ENCODE measurements at places on chromosomes 4 and X.

GRCh38 chrX:44392767-44393166 is 49.3 kb upstream of the EFHC2 start:
- DNase-seq, result no peak

- no peak for DNase-seq
These were observed 956.7 kb downstream of the GLUD2 start for GRCh38 chrX:122004127-122004526.

GRCh38 chr4:114312338-114312737 is 286.3 kb upstream of the UGT8 start:
- DNase-seq, result no peak

DNA sequence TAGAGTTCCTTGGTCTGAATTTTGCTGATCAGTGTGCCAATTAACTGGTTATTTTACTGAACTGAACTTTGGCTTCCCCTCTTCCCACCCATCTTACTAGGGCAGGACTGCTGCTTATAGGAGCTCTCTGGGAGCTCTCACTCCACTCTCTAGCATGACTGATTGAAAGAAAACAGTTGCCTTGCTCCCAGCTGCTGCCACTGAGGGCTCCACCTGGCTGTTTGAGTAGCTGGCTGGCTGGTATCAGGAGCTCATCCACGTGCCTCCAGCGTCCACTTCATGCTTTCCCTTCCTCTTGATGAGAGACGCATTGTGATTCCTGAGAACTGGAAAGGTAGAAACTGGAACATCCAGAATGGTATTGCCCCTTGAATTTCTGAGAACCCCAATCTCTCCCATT is 73.0 kb upstream of the KLHL13 start:
- DNase-seq, result no peak

DNA sequence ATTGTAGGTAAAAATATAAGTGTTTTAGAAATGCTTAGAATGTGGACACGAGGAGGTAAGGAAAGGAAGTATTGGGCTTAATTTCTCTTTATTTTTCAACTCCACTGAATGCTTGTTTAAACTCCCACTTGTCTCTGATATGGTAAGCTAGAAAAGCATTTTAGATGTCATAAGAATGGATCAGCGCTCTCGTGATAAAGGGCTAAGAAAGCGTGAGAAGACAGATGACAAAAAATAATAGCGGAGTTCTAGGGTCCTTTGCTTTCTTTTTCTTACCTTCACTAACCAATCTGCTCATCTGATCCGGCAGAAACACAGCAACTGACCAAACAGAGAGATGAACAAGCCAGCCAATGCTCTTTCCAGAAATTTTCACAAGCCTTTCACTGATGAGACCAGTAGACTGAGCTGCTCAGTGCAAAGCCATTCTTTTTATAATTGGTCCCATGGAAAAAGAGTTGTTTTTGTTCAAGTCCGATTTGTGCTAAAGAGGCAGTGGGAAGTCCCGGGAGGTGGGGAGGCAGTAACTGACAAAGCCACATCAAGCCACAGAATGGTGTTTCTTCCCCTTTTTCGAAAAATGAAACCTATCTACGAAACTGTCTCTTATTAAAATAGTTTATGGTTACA is at the start of gene TASL:
TASL (minus strand) TSS at position 405 of the 630 bp plus-strand sequence. CDS start 17,411 bp downstream, outside the sequence.
- DNase-seq, result no peak

DNA sequence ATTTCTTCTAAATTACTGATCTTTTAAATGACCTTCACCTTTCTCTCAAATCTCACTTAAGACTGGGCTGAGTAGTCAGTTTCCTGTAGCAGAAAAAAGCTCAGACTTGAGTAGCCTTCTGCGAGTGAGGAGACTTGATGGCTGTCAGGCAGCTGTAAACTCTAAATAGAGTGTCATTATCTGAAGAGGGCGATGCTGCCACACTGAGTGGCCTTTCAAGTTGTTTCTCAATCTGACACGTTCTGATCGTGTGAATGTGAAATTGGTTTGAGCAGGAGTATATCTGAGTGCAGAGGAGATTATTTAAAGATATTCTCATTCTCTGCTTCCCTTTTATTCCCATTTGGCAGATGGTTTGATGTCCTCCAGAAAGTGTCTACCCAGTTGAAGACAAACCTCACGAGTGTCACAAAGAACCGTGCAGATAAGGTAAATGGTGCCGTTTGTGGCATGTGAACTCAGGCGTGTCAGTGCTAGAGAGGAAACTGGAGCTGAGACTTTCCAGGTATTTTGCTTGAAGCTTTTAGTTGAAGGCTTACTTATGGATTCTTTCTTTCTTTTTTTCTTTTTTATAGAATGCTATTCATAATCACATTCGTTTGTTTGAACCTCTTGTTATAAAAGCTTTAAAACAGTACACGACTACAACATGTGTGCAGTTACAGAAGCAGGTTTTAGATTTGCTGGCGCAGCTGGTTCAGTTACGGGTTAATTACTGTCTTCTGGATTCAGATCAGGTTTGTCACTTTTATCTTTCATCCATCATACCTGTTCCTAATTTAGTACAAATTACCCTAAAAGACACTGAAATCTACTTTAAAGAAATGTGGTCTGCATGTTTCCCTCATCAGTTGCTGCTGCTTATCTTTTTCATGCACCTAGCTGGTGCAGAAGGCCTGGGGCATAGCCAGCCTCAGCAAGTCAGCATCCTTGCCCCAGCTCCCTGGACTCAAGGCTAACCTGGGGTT is 74.3 kb upstream of the MSANTD1 start:
- DNase-seq, result no peak

- no peak for DNase-seq
These were observed 13.9 kb downstream of the TMSB4X start for GRCh38 chrX:12988797-12989196.

GRCh38 chr4:30245140-30245539 is 475.0 kb upstream of the PCDH7 start:
- DNase-seq, result no peak

- DNase-seq, result no peak
These were observed 203.3 kb downstream of the OR13H1 start for GRCh38 chrX:131747173-131747572.

DNA sequence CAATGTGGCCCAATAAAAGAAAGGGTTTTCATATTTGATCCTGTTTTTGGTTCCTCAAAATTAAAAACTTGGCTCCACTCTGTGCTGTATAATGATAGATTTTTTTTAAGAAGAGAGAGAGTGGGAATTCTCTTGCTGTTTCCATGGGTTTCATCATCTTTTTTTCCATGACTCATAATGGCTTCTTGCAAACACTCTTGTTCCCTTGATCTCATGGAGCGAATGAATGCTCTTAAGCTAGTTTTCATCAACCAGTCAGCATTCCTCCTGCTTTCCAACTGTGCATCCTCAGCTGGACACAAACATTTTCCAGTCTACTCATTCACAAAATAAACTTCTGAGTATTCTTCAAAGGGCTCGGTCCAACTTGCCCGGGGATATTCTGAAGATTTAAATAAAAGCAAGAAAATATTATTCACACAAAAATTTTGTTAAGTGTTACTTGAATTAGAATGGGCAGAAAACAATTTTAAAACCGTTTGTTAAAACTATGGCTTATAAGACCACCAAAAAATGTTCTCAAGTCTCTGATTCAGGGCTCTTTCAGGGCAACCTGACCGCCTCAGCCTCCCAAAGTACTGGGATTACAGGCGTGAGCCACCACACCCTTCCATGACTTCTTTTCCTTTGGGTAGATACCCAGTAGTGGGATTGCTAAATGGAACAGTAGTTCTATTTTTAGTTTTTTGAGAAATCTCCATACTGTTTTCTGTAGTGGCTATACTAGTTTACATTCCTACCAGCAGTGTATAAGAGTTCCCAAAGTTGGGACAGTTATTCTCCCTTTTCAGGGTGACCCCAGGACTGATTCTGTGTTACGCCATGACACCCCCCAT is 64.7 kb downstream of the TMEM156 start:
- DNase-seq, result peak; percentile 63

DNA sequence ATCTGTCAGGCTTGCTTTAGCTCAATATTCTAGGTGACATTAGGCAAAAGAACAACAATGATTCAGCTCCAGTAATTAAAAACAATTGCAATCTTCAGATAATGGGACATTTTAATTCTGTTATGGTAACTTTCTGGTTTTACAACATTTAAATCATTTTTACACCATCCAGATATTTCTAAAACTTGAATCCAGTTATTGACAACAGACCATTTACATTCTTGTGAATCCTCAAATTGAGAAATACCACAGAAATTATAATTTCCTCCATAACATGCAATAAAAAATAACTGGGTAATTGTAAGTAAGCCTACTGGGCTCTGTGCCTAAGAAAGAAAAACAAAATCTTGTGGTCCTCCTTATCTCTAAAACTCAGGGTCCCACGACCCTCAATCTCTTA is 195.0 kb upstream of the S100G start:
- no peak for DNase-seq

DNA sequence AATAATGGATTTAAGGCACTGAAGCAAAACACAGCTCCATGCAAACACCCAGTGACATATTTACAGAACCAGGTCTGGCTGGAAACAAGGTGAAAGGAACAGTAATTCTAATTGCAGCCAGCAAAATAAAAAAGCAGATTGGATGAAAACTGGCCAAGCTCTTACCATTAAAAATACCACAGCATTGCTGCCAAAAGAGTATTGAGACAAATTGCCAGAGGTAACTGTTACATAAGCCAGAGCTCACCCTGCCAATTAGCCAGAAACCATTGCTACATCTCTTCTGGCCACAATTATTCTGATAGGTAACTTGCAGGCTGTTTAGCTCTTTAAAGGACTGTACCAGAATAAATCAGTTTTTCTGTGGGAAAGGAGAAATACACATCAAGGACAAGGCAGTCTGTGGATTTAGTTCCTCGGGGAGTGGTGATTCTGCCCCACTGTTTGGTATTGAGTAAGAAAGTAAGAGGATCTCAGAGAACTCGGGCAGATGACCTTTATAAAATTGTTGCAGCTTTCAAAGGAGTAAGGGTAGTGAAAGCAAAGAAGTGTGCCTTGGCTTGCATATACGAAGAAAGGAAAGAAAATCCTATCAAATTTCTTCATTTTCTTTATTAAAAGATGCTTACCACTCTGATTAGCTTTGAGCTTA is 369.5 kb downstream of the PPP3CA start:
- DNase-seq, result no peak

GRCh38 chr4:142358656-142359055 is 487.4 kb downstream of the INPP4B start:
- DNase-seq, result no peak

DNA sequence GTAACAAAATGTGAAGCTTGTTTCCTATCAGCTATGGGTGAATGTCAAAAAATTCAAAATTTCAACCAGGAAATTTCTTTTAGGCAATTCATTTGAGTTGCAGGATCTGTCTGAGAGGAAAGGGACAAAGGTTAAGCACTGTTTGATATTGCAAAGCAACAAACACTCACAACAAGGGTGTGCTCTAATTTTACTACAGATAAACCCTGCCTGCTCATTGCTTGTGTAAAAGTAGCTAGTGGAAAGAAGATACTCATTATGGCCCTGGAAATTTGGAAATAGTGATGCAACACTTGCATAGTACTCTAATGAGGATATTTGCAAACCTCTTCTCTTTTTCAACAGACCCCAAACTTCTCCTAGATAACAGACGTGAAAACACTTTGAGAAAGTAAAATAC is 27.1 kb downstream of the FAM47E start:
- DNase-seq, result no peak

- no peak for DNase-seq
These were observed 2.7 kb upstream of the ASB5 start for GRCh38 chr4:176271749-176272148.

GRCh38 chrX:96449896-96450295 is 234.7 kb upstream of the DIAPH2 start:
- DNase-seq, result no peak

- no peak for DNase-seq
These were observed 74.8 kb downstream of the GPAT3 start for GRCh38 chr4:83610729-83611128.

GRCh38 chrX:49879656-49880277 is 483 bp downstream of the USP27X start:
- DNase-seq, result no peak

DNA sequence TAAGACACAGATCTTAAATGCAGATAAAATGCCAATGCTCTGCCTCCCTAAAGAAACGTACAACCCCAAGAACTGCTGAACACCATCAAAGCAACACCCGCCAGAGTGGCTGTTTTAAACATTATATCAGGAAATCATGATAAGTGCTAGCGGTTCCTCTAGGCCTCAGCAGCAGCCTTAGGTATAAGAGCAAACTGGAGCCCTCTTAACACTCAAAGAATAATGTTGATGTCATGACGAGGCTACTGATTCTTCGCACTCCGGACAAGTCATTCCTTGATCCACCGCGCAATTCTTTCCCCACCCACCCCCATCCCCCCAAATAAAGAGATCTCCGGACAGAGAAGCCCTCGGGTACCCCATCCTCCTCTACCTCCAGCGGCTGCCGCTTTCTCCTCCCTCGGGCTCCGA is 507 bp downstream of the LIN54 start:
- no peak for DNase-seq

DNA sequence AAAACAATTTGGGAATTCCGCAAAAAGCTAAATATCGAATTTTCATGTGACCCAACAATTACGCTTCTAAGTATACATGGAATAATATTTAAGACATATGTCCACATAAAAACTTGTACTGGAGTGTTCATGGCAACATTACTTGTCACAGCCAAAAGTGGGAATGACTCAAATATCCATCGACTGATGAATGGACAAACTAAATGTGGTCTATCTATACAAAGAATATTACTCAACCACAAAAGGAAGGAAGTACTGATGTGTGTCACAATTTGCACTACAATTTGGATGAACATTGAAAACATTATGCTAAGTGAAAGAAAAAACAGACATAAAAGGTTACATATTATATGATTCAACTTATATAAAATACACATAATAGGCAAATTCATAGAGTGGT is 71.9 kb downstream of the AFF2 start:
- DNase-seq, result no peak

Data from HFF-Myc (cell line).